ENCODE measurements at places on chromosomes 11 and 22.

DNA sequence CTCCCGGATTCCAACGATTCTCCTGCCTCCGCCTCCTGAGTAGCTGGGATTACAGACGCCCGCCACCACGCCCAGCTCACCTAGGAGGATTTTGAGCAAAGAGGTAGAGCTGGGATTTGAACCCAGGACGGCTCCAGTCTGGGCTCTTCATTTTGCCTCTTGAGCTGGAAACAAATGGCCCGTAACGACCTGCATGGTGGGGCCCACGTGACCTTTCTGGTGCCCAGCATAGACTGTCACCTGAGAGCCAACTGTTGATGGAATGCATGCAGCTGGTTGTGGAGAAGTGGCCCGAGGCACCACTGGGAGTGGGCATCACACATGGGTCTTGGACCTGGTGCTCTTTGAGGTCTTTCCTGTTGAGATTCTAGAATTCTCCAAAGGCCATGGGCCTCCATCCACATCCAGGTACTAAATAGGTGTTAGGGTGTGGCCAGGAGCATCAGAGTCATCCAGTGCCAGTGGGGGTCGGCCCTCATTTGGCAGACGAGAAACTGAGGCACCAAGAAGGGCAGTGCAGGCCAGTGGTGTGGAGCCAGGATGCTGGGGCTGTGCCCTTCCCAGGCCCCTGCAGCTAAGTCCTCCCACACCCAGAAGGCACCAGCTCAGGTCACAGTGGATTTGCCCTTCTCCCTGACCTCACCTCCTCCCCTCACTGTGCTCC lies 3.9 kb downstream of the ATF4 start:
- no peak for DNase-seq

GRCh38 chr11:2928605-2929530 lies at the start of gene PHLDA2:
Gene PHLDA2 (minus strand): TSS chr11:2929420. CDS start chr11:2929364, 56 bp downstream.
- peak; percentile 50 for DNase-seq

DNA sequence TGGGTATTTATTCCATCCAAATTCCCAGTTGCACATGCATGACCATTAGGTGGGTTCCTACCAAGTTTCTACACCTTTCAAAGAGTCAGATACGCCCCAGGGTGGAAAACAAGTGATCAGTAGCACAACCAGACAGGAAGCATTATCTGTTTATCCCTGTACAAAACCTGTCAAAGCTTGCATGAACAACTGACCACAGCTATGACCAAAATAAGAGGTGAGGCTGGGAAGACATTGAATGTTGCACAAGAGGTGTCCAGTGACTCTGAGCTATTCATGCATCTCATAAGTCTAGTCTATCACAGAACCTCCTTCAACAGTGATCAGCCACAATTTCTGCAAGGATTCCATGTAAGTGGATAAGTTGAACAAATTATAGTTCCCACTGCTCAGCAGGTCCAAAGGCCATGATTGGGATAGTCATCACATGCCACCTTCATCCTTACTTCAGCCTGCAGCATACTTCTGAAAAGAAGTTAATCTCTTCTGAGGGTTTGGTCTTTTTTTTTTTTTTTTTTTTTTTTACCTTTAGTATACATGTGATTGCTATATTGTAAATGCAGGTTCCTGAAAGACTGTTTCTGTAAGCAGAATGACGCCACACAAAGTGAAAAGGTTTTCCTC lies 28.0 kb upstream of the TMEM45B start:
- DNase-seq = no peak

GRCh38 chr11:70650075-70650909 lies 252.0 kb downstream of the CTTN start:
- no peak for DNase-seq

DNA sequence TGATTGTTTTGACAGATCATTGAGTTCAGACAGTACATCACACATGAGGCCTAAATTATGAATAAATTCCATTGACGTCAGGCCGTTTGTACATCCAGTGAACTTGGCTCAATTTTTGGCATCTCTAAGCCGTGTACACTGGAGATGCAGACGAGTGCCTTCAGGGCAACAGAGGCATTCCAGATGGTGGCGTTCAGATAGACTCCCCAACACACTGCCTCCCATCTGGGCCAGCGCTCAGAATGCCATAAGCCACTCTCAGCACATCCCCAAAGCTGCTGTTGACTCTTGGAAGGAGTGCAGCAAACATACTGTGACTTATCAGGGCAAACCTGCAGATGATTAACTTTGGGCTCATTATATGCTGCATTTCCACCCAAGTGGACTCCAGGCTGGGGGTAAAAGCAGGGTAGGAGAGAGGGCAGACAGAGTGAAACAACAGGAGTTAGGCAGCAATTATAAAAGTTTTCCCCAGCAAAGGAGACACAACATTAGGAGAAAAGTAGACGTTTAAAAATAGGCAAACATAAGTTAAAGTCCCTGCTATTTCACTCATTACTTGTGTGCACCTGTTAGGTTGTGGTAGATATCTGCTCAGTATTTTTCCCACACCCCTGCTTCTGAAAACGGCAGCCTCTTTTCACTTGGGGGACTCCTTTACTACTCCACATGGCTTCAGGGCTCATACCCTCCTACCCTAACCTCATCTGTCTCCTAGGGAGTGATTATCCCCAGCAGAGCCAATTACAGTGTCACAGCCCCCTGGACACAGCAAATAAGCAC lies 60.2 kb upstream of the PDE3B start:
- no peak for DNase-seq

GRCh38 chr11:119205080-119205479 lies 1.1 kb upstream of the CBL start:
- DNase-seq = no peak

- no peak for DNase-seq
These were observed 254.5 kb upstream of the B3GAT1 start for GRCh38 chr11:134666273-134667174.

GRCh38 chr11:69011624-69012091 lies 1.4 kb downstream of the MRGPRF start:
- no peak for DNase-seq

DNA sequence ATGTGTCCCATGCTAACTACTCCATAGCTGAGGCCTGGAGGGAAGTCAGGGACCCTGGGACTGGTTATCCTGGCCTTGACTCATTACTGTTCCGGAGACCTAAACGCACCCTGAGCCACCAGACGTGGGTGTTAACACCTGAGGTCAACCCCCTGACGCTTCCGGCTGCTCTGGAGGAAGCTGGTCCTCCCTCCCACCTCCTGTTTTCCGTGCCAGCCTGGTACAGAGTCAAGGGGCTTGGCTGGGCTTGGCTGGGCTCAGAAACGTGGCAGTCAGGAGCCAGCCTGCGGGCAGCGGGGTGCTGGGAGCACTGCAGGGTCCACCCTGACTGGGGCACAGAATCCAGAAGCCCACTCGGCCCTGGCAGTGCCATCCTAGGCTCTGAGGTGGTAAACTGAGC lies 2.6 kb downstream of the TMPRSS4 start:
- DNase-seq = no peak

DNA sequence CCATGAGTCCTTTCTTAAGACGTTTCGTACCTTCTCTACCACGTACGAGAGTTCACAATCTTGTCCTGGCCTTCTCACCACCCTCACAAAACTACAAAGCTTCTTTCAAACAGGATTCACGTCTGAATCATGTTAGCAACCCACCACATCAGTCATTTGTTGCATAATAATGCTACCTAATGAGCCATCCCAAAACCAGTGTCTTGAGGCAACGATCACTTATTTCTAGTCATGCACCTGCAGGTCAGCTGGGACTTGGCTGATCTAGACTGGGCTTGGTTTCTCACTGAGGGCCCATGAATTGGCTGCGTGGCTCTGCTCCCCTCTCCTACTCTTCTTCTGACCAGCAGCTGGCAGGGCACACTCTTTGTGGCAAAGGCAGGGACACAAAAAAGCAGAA lies 28.3 kb downstream of the LARGE1 start:
- no peak for DNase-seq

- no peak for DNase-seq
These were observed 1032.8 kb downstream of the BRD1 start for GRCh38 chr22:48794906-48795305.

- no peak for DNase-seq
These were observed 2.5 kb upstream of the TMEM223 start for GRCh38 chr11:62794201-62794775.

GRCh38 chr11:16441461-16441860 lies 85.1 kb upstream of the SOX6 start:
- DNase-seq = no peak

- no peak for DNase-seq
These were observed 15.7 kb downstream of the TIMP3 start for GRCh38 chr22:32817137-32817730.

GRCh38 chr11:8814209-8814922 lies 96.6 kb upstream of the AKIP1 start:
- no peak for DNase-seq

DNA sequence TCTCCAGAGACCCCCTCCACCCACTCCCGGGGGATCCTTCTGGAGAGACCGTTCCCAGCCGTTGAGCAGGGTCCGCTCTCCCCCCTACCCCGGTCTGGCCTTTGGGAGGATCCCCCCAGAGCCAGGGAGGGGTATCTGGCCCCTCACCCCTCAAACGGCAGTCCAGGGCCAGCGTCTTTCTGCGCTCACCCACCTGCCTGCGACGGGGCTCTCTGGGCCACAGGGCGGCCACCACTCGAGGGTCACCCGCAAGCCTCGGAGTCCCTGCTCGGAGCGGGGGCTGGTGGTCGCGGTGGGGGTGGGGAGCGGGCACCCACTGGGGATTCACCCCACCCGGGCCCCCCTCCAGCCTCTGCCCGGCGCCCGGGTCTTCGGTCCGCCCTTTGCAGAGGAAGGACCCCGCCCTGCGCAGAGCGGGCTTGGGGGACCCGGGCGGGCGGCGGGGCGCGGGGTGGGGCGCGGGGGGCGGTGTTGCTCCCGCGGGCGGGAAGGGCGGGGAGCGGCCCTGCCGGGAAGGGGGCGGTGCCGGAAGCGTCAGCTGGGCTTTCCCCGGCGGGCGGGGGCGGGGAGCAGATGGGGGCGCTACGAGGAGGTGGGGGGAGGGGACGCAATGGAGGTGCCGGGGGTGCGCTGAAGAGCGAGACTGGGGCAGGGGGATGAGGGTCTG lies 16.6 kb downstream of the CRELD2 start:
- DNase-seq = no peak

- DNase-seq = no peak
These were observed 23.9 kb upstream of the CD44 start for GRCh38 chr11:35114906-35115687.

- DNase-seq = peak; percentile 95
These were observed 33.2 kb upstream of the CAVIN3 start for GRCh38 chr11:6353367-6353987.

DNA sequence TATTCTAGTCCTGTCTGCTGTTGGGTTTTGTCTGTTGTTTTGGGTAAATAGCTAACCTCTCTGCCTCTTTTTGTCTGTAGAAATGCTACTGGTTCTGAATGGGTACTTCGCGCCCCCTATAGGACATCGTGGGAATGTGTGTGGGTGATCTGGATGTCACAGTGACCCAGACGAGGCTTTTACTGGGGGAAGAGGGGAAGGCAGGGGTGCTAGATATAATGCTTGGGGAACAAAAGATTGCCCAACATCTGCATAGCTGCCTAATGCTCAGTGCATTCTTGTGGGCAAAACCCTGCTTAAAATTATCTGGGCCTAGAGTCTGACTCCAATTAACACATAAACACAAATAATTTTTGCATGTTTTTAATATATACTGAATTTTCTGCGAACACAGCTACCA lies 57.7 kb downstream of the BMAL1 start:
- DNase-seq = peak; percentile 69

DNA sequence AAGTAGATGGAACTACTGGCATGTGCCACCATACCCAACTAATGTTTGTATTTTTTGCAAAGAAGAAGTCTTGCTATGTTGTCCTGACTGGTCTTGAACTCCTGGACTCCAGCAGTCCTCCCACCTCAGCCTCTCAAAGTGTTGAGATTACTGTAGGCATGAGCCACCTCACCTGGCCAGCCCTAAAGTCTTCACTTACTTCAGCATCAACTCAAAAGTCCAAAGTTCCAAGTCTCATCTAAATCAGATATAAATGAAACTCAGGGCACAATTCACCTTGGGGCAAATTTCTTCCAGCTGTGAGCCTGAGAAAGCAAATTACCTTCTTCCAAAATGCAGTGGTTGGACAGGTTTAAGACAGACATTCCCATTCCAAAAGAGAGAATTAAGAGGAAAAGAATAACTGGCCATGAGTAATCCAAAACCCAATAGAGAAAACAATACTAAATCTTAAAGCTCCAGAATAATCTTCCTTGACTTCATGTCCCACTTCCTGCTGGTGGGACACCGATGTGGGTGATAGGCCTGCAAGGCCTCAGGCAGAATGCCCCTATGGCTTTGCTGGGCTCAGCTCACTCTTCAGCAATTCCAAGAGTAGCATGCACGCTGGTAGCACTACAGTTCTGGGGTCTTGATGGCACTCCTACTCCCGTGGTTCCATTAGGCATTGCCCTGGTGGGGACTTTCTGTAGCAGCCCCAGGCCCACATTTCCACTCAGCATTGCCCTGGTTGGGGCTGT lies 50.3 kb downstream of the TUG1 start:
- no peak for DNase-seq

DNA sequence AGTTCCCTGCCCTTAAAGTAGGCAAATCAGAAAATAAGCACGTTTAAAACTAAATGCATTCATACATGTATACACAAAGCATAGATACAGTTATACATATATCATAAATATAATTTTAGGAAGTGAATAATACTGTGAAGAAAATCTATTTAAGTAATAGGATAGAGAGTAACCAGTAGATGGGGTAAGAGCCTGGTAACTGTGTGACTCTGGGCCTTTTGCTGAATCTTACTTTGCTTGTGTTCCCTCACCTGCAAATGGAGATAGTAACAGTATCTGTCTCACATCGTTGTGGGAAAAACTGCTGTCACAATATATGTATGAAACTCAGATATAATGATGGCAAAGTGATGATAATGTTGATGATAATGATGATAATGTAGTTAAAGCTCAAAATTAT lies 29.9 kb downstream of the MS4A2 start:
- no peak for DNase-seq

- DNase-seq = no peak
These were observed 2.2 kb upstream of the OR52H1 start for GRCh38 chr11:5550440-5551095.

Measured in NCI-H1105 treated with DMSO at 0.1 percent for 48 hours (cell line).